ENCODE measurements at places on chromosomes 6 and 20.

GRCh38 chr6:132964101-132964867 lies 149.9 kb downstream of the RPS12 start:
- H3K4me1 ChIP-seq, result peaks cover 2% of the 10 kb centered on the region
- no peaks in the 10 kb centered on the region for H3K36me3 ChIP-seq
- H3K4me3 ChIP-seq, result no peak overlapping the region
- H3K27ac ChIP-seq, result no peak overlapping the region

DNA sequence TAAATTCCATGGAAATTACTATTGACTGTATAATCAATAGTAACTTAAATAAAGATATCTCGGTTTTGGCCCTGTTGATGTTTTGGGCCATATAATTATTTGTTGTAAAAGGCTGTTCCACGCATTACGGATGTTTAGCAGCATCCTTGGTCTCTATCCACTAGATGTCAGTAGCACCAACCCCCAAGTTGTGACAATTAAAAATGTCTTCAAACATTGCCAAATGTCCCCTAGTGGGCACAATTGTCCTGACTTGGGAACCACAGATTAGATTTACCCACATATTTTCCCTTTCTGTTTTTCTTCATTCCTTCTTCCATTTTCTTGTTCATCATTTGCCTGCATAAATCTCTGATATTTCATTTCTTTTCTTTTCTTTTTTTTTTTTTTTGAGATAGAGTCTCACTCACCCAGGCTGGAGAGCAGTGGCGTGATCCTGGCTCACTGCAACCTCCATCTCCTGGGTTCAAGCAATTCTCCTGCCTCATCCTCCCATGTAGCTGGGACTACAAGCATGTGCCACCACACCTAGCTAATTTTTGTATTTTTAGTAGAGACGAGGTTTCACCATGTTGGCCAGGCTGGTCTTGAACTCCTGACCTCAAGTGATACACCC lies 13.6 kb upstream of the WFDC8 start:
- DNase-seq, result no peak
- H3K27me3 ChIP-seq, result no peaks in the 10 kb centered on the region
- no peaks in the 10 kb centered on the region for H3K4me1 ChIP-seq
- H3K4me3 ChIP-seq, result no peak overlapping the region

DNA sequence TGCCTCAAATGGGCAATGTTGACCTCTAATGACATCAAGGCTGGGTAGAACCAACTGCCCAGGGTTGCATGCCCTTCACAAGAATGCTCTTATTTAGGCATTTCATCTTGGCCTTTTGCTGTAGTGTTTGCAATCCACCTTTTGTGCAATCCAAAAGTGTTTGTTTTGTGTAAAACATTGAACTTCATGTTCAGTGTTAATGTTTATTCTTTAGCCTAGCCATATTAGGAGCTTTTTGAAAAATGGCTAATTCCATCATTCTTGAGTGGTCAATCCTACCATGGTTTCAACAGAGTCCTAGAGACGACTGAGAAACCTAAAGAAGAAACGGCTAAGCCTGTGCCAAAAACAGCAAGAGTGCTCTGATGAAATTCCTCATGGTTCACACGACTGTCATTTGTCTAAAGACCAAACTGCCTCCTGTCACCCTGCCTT lies 279.6 kb upstream of the PRDM1 start:
- H3K27me3 ChIP-seq, result no peaks in the 10 kb centered on the region
- H3K27ac ChIP-seq, result no peak overlapping the region
- peaks cover 2% of the 10 kb centered on the region for H3K4me1 ChIP-seq
- no peak overlapping the region for H3K4me3 ChIP-seq
- H3K36me3 ChIP-seq, result no peaks in the 10 kb centered on the region
- no peak for DNase-seq

DNA sequence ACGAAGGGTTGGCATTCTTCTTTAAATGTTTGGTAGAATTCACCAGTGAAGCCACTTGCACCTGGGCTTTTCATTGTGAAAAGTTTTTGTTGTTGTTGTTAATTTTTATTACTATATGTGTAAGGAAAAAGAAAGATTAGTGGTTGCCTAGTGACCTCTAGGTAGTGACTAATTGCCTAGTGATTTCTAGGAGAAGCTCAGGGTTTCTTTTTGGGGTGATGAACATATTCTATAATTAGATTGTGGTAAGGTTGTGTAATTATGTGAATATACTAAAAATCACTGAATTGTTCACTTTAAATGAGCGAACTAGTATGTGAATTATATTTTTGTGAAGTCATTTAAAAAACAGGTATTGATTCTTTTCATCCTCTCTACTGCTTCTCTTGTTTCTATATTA lies 123.8 kb upstream of the TMEM170B start:
- no peaks in the 10 kb centered on the region for H3K4me1 ChIP-seq
- no peaks in the 10 kb centered on the region for H3K36me3 ChIP-seq
- DNase-seq, result no peak
- no peaks in the 10 kb centered on the region for H3K27me3 ChIP-seq
- H3K4me3 ChIP-seq, result no peak overlapping the region
- no peak overlapping the region for H3K27ac ChIP-seq

- no peaks in the 10 kb centered on the region for H3K27me3 ChIP-seq
- H3K4me1 ChIP-seq, result no peaks in the 10 kb centered on the region
- no peak overlapping the region for H3K27ac ChIP-seq
These were observed 495.4 kb upstream of the MMS22L start for GRCh38 chr6:97778290-97779038.

DNA sequence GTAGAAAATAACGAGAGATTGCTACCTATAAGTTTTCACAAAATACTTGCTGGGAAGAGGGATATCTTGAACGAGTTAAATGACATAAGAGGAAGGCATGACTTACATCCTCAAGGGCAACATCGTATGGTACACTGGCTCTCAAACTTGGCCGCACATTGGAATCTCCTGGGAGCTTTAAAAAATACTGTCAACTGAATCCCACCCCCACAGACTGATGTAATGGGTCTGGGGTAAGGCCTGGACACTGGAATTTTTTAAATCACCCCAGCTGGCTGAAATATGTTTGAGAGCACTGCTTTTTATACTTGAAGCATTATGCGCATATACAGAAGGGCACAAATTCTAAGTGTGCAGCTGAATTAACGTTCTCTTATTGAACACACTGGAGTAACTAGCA lies 8.0 kb upstream of the TSHZ2 start:
- H3K27me3 ChIP-seq, result no peaks in the 10 kb centered on the region
- DNase-seq, result no peak
- no peak overlapping the region for H3K27ac ChIP-seq
- no peak overlapping the region for H3K4me3 ChIP-seq
- H3K36me3 ChIP-seq, result no peaks in the 10 kb centered on the region

DNA sequence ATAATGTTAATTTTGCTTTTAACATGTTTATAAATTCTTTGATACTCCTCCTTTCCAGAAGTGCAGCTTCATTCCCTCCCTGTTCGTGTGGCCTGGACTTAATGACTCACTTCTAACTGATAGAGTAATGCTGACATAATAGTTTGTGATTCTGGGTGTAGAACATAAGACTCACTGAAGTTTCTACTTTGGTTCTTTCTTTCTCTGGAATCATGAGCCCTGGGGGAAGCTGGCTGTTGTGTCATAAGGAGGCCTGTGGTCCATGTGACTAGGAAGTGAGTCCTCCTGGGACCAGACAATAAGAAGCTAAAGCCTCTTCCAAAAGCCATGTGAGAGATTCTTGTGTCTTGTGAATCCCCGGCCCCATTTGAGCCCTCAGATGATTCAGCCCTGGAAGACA lies 30.5 kb upstream of the HLA-G start:
- no peak overlapping the region for H3K4me3 ChIP-seq
- no peak overlapping the region for H3K27ac ChIP-seq
- no peaks in the 10 kb centered on the region for H3K27me3 ChIP-seq
- no peaks in the 10 kb centered on the region for H3K36me3 ChIP-seq

GRCh38 chr20:50049442-50050026 lies 63.4 kb downstream of the UBE2V1 start:
- no peak overlapping the region for H3K27ac ChIP-seq
- peaks cover 4% of the 10 kb centered on the region for H3K4me1 ChIP-seq
- no peak overlapping the region for H3K4me3 ChIP-seq
- no peaks in the 10 kb centered on the region for H3K36me3 ChIP-seq
- no peak for DNase-seq

- H3K27ac ChIP-seq, result no peak overlapping the region
- DNase-seq, result no peak
- no peaks in the 10 kb centered on the region for H3K4me1 ChIP-seq
- no peaks in the 10 kb centered on the region for H3K36me3 ChIP-seq
- no peaks in the 10 kb centered on the region for H3K27me3 ChIP-seq
These were observed 120.2 kb upstream of the RAB32 start for GRCh38 chr6:146423452-146423851.

- H3K4me3 ChIP-seq, result no peak overlapping the region
- H3K4me1 ChIP-seq, result no peaks in the 10 kb centered on the region
- no peak overlapping the region for H3K27ac ChIP-seq
- H3K27me3 ChIP-seq, result no peaks in the 10 kb centered on the region
- DNase-seq, result no peak
These were observed 25.0 kb downstream of the TGM6 start for GRCh38 chr20:2405693-2406065.

GRCh38 chr6:346386-347030 lies 45.0 kb upstream of the IRF4 start:
- H3K36me3 ChIP-seq, result no peaks in the 10 kb centered on the region
- no peaks in the 10 kb centered on the region for H3K27me3 ChIP-seq
- no peak for DNase-seq
- H3K4me3 ChIP-seq, result no peak overlapping the region

- H3K27ac ChIP-seq, result no peak overlapping the region
- DNase-seq, result no peak
- H3K27me3 ChIP-seq, result no peaks in the 10 kb centered on the region
- H3K36me3 ChIP-seq, result no peaks in the 10 kb centered on the region
- no peak overlapping the region for H3K4me3 ChIP-seq
- H3K4me1 ChIP-seq, result peaks cover 5% of the 10 kb centered on the region
These were observed 94.8 kb upstream of the AFDN start for GRCh38 chr6:167731731-167732422.
